ENCODE measurements at places on chromosomes 1 and 21. TPM values are rescaled to one million over a fixed set of nuclear protein-coding genes. Genes with fewer than 3 reads are reported as not detected.

The C1QTNF12 gene
- total RNA-seq = 7.8 TPM

The ALX3 gene
- total RNA-seq = not detected

DNA sequence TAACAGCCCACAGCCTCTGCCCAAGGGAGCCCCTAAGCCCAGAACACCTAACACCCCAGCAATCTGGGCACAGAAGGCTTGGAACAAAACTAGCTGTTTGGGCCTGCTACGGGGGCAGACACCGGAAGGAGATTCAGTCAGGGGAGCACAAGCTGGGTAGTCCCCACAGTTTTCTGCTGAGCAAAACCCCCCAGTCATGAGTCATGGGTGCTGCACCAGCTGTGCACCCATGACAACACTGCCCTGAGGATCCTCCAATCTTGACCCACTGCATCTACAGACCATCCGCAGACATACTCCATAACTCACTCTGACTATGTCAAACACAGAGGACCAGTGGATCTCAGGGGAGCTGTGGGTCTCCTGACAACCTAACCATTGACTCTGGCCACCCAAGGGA, 105.1 kb downstream of the LRIG2 start:
- no peak for DNase-seq

DNA sequence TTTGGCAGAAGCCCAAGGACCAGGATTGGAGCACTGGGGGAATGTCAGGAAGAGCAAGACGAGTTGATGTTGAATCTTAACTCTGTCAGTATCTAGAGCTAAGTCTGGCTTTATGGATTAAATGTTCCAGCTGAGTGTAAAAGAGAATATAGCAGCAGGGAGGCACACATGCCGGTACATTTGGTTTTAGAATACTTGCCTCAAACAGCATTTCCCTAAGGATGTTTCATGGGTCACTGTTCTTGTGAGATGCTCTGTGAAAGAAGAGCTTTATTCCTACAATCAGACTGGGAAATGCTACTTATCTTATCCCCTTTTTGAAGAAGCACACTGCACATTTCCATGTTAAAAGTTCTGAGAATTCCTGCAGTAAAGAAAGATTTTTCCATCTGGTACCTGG, 440.3 kb upstream of the B3GALT2 start:
- no peak for DNase-seq

DNA sequence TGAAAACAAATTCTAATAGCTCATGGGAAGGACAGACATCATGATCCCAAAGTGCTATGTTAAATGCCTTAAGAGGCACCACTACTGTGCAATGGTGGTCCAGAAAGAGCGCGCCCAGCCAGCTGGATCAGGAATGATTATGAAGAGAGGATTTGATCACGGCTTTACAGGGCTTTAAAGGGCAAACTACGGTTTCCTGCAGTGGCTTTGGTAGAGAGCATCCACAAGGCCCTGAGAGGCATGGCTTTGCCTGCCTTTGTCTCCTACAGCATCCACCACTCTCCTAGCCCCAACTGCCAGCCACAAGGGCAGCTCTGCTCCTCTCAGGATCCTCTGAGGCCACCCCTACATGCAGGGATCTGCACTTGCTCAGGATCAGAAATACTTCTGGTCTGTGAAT, 40.7 kb downstream of the ZNF281 start:
- DNase-seq = no peak

- no peak for DNase-seq
Observed at GRCh38 chr1:92845908-92846307, 14.1 kb downstream of the RPL5 start.

DNA sequence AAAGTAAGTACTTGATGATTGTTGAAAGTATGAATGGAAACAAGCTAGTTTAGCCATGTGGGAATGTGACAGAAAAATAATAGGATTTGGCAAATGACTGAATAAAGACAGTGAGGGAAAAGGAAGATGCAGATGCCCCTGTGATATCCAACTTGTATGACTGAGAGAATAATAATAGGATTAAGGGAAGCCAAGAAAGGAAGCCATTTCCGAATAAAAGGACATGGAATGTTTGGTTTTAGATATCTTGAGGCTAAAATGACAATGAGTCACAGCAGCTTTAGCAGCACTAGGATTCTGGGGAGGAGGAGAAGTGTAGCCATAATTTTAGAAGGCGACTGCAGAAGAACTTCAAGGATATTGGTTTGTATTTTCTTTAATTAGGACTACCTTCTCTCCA, 109.2 kb downstream of the TTLL7 start:
- DNase-seq = no peak

DNA sequence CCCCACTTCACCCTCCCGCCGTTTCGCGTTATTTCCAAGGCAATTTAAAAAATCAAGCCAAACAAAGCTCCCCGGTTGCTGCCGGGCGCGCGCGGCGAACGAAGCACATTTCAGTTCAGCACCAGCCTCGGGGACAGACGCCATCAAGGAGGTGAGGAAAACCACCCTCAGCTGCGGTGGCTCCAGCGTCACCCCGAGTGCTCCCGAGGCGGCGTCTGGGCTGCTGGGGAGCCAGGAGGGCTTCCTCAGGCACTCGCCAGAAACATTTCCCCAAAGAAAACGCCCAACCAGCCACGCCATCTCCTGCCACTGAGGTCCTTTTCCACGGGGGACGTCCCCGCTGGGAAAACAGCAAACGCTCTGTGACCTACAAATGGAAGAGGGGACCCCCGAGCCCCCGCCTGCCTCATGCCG, 623 bp downstream of the GNG4 start:
- peak; percentile 80 for DNase-seq

DNA sequence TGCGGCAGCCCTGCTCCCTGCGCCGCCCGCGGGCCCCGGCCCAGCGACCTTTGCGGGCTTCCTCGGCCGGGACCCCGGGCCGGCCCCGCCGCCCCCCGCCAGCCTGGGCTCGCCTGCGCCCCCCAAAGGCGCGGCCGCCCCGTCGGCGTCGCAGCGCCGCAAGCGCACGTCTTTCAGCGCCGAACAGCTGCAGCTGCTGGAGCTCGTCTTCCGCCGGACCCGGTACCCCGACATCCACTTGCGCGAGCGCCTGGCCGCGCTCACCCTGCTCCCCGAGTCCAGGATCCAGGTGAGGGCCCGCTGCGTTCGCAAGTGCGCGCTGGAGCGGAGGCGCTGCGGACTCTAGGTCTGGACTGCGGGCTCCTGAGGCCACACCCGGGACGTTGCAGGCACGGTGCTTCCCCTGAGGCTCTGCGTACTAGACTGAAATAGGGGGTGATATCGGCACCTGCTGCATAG, 351 bp downstream of the MIXL1 start:
- peak; percentile 16 for DNase-seq

DNA sequence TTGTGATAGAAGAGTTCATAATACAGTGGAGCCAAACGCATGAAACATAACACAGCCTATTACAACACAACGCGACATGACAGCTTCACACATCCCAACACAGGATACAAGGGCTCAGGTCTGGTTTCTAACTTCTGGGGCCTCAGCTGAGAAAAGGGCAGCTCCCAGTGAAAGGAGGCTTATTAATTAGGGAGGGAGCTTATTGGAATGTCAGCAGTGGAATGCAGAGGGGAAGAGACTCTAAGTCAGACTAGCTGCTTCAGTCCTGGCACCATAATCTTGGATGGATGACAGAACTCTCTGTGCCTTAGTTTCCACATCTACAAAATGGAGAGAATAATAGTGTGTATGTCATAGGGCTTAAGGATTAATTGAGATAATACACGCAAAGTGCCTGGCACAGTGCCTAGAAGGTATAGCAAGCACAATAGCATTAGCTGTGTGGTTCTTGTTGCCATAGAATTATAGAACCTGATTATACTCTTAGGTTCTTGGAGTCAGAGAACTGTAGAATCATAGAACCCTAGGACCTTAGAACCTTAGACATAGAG, 22.7 kb upstream of the SLC2A1 start:
- no peak for DNase-seq

DNA sequence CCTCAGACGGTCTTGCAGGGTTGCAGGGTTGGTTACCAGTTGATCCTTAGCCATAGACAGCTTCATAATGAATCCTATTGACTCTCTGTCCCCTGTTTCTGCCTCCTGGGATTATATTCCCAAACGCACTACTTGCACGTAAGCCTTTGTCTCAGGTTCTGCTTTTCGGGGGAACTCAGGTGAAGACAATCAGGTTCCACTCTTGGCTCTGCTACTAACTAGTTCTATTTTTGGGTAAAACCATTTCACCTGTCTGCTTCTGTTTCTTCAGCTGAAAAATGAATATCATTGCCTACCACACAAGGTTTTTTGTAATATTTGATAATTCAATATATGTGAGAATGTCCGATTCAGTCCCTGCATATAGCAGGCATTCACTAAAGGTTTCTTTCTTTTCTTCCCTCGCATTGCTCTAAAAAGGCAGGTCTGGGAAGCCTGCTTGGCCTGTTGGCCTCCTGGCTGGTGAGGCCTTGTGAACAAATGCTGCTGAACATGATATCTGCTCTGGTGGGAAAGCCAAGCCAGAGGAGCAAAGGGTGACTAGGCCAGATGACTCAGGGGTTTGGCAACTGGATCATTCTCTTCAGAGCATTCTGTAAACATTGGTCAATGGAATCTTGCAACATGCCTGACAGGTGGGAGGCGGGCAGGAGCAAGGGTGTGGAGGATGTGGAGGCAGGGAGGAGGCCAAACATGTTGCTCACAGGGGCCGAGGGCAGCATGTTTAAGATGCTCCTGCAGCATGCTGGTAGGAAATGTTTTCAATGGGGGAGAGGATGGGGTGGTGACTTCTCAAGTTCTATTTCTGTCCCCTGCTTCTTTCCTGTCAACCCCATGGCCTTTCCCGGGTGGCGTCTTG, 23.8 kb downstream of the IER5 start:
- DNase-seq = no peak

GRCh38 chr1:94339206-94339927, 78.8 kb upstream of the ABCD3 start:
- no peak for DNase-seq

DNA sequence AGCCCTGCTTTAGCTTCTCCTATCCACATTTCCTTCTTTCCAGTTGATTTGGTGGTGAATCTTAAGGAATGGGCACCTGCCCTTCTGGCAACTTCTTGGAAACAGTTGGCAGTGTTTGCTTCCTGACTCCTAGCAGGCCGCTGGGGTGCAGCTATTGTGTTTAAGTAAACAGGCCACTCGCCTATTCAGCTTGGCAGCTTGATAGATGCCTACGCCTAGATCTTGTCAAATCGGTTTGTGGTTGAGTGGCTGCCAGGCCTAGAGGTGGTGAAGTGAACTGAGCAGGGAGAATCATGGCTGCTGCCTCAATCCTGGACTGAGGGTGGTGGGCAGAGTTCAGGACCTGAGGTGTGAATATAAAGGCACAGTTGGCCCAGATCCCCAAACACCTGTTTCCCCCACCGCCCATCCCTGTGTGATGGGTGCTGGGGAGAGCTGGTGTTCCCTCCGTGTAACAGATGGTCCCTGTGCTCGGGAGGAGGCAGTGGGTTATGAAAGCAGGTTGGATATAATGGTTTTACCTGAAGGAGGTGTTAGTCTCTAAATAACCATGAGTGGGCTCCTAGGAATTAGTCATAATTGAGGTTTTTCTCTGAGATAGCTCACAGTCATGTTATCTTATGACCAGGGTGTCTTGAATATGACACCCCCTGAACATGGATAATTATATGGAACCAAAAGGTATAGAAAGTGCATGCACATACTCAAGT, 940 bp upstream of the PLA2G2C start:
- peak; percentile 50 for DNase-seq

DNA sequence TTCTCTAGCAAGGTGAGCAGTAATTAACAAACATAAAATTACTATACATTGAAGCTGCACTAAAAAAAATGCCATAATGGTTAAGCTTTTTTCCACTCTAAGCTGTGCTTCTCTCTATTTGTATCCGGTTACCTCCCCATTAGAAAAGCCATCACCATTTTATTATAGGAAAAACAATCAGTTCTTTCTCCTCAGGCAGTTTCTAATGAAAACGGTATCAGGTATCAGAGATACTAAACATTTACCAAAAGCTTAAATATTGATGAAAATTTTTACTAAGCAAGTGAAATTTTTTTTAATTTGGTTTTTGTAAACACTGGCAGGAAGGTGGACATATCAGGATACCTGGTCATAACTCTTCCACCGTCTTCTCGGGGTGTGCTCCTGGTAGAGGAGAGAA, 14.2 kb downstream of the NTPCR start:
- DNase-seq = no peak

GRCh38 chr1:59986516-59987310, 60.1 kb upstream of the CYP2J2 start:
- no peak for DNase-seq

DNA sequence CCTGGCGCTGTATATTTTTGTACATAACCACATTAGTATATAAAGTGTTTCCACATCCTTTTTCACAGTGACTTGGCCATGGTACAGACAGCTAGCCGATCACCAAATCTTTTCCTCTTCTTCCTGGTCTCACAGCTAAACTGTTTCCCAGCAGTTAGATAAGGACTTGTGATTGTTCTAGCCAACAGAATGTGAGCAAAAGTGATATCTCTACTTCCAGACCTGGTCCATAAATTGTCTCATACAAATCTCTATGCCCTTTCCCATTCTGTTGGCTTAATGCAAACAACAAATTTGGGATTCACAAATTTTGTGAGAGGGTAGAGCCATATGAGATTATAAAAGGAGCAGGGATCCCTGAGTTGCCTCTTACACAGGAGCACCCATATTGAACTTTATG, 19.5 kb downstream of the PAFAH2 start:
- DNase-seq = no peak

- DNase-seq = no peak
Observed at GRCh38 chr1:45929257-45929687, 125.9 kb downstream of the MAST2 start.

- no peak for DNase-seq
Observed at GRCh38 chr1:1451696-1452364, 2.3 kb downstream of the ATAD3C start.

Data from activated naive CD4-positive, alpha-beta T cell treated with anti-CD3 and anti-CD28 coated beads for 36 hours (primary cell).